ENCODE measurements at places on chromosomes 6 and 20.
A peak's percentile ranks its signal among the peaks of the same experiment; 100 is the strongest.

GRCh38 chr6:2687456-2687855, 63.3 kb downstream of the MYLK4 start:
- DNase-seq = no peak

DNA sequence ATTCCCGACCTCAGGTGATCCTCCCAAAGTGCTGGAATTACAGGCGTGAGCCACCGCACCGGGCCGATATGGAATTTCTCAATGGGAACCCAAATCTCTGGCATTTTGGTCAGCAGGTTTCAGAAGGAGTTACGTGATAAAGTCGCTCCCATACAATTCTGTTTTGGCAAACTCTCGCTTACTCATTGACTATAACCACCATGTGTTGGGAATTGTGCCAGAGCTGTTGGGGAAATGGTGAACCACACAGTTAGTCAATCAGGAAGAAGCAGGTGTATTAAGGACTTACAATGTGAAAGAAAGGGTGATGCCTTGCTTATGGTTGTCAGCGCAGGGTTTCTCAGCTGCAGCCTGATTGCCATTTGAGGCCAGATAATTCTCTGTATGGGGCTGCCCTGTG, 410.5 kb downstream of the QKI start:
- DNase-seq = peak; percentile 85

DNA sequence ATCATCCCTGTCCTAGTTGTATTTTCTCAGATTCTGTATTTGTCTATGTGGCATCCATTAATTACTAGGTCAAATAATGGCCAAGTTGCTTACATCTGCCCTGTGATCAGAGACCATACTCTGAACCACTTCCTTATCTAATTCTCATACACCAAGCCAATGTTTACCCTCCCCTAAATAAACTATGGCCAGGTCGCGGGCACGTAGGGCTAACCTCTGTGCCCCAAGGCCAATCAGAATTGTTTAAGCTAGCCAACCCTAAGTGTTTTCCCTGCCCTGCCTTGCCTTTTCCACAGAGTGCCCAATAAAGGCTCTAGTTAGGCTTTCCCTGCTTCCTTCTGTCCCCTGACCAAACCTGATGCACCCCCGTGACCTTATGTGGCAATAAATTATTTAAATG, 2.8 kb upstream of the CALHM4 start:
- DNase-seq = no peak

DNA sequence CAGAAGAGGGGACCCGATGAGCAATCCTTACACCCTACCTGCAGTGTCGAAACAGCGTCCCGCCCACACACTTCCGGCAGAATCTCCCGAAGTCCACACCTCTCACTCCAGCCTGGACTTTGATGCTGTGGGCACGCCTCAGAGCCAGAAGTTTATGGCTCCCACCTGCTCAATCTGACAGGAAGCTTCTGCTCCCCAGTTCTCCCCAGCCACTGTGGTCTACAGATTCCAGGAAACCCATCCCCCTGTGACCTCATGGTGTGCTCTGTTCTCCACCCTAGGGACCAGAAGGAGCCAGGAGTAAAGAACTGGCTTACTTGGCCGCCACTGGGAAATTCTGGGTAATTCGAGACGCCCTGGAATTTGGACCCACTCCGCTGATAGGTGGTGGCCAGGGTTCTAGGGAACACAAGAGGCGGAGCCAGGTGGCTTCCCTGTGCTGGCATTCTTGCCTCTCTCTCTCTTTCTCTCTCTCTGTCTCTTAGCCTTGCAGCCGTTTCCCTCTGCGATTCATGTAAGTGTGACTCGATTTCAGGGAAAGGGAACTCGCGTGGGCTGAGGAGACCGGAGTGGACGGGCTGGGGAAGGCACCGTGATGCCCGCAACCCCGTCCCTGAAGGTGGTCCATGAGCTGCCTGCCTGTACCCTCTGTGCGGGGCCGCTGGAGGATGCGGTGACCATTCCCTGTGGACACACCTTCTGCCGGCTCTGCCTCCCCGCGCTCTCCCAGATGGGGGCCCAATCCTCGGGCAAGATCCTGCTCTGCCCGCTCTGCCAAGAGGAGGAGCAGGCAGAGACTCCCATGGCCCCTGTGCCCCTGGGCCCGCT, at the start of gene TRIM15:
TRIM15 (plus strand) TSS at position 457 of the 828 bp plus-strand sequence; CDS start at position 596, 139 bp downstream.
- DNase-seq = peak; percentile 42

- no peak for DNase-seq
Measured at GRCh38 chr20:40880063-40880728, 148.4 kb upstream of the TOP1 start.

GRCh38 chr20:33838035-33838864, 27.1 kb downstream of the CHMP4B start:
- DNase-seq = no peak

- DNase-seq = no peak
Measured at GRCh38 chr20:50911716-50912115, 19.5 kb downstream of the ADNP start.

DNA sequence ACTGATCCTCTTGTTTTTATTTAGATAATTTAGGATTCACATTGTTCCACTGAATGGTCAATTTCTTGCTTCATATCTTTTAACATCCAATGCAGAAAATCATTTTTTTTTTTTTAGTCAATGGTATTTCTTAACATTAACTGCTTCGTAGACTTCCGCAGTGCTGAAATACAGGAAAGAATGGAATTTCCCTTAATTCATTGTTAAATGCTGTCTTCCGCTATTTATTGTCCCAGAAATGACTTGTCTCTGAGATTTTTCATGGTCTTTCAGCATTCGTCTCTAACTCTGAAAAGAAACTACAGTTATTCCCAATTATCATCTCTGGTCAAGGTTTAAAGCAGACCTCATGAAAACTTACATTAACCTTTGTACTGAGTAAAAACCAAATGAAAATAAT, 1029.1 kb upstream of the MANEA start:
- DNase-seq = no peak

DNA sequence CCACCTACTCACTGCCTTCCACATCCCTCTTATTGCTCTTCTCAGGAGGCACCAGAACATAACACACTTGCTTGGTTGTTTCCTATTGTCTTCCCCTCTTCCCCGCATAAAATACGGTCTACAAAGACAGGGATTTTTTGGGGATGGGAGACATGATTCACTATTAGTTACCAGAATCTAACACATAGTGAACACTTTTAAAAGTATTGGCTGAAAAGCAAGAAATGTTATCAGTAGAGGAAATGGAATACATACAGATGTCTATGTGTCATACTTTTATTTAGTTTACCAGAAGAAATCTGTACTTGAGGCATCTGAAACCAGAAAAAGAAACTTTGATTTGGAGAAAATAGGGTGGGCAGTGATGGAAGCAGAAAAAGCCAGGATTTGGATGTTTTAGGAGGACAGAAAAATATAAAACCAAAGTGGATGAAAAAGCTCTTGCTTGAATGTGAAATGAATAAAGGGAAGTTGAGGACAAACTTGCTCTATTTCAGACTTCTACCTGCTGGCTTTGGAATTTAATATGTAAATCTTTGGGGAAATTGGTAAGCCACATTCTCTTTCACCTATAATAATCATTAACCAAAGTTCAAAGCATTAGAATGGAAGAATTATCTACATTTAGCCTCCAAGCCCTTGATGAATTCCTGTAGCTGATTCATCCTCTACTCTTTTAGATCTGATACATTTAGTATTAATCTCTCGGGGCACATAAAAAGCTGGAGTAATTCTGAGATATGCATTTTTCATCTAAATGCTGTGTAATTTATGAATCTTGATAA, 82.6 kb downstream of the DOK5 start:
- DNase-seq = peak; percentile 66

DNA sequence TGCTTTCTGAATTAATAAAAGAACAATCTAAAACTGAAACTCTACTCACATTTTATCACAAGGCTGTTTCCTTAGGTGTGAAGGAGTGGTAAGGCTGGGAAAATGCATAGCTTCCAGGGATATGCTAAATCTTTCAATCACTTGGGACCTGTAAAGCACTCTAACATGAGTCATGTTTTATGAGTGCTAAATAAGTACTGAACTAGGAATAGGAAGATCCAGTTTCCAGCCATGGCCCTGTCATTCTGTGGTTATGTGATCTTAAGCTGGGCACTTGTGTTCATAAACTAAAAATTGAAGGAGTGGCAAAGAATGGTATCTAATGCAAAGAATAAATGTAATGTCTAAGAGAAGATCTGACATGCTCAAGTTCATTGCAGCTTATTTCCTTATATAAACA, 6.1 kb upstream of the TMEM200A start:
- no peak for DNase-seq

DNA sequence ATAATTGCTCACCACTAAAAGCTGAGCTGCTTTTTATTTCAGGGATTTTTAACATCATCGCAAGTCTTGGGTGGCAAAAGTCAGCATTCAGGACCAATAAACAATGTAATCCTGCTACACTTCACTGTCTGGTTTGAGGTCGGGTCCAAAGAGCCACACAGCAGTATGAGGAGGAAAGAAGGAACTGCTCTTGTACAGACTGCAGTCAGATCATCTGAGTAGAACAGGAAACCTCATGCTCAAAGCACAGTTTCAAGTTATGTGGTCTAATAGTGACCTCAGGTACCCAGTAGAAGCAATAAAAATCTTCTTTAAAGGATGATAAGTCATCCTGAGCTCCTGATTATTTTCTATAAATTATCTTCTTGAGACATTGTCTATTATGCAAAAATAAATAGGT, 211.4 kb downstream of the FUT9 start:
- DNase-seq = peak; percentile 24

- no peak for DNase-seq
Measured at GRCh38 chr20:38218566-38218885, 42.0 kb downstream of the KIAA1755 start.

Data from renal cortical epithelial cell (primary cell).